ENCODE measurements at places on chromosomes 6 and 20.

- DNase-seq, result peak; percentile 77
Measured at GRCh38 chr6:28880894-28881780, 42.6 kb downstream of the TRIM27 start.

GRCh38 chr6:135779213-135779612, 72.3 kb upstream of the PDE7B start:
- no peak for DNase-seq

- no peak for DNase-seq
Measured at GRCh38 chr6:64270083-64270482, 634.5 kb downstream of the PHF3 start.

DNA sequence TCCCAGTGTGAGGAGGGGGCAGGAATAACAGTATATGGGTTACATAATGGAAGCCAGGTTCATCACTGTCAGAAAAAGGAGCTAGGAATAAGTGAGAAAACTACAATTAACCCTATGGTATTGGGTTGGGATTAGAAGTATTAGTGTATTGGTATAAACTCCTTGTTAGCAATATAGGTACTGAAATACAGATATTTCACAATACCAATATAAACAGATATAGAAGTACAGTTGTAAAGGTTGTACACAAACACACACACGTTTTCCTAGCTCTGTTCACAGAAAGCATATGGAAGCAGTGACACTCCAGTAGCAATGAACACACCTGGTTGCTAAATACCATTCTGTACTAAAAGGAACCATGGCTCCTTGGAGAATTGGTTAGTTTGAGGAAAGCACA, 148.5 kb downstream of the KIF16B start:
- DNase-seq, result no peak

GRCh38 chr6:1624058-1624850, 14.5 kb downstream of the FOXC1 start:
- DNase-seq, result no peak

DNA sequence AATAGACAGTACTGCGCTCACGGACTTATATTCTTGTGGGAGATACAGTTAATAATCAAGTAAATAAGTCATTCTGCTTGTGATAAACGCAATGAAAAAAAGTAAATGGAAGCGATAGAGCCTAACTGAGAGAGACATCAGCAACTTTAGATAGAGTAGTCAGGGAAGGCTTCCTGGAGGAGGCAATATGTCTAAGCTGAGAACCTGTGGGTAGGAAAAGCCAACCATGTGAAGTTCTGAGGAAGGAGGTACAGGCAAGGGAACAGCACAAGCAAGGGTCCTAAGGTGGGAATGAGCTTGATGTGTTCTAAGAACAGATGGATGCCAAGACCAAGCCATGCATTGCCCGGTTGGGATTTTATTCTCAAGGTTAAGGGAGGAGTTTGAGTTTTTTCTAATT, 7.2 kb upstream of the KCNB1 start:
- no peak for DNase-seq

- no peak for DNase-seq
Measured at GRCh38 chr6:137937834-137938233, 70.8 kb downstream of the TNFAIP3 start.

- DNase-seq, result no peak
Measured at GRCh38 chr6:17585766-17586490, 14.2 kb upstream of the FAM8A1 start.

- DNase-seq, result no peak
Measured at GRCh38 chr20:62822788-62823651, 6.2 kb downstream of the COL9A3 start.
